HL-60 (cell line): ENCODE measurements at places on chromosomes 11 and 22.
A peak's percentile ranks its signal among the peaks of the same experiment; 100 is the strongest.

- peak; percentile 66 for DNase-seq
Observed at GRCh38 chr11:107988397-107989158, 20.1 kb upstream of the CUL5 start.

DNA sequence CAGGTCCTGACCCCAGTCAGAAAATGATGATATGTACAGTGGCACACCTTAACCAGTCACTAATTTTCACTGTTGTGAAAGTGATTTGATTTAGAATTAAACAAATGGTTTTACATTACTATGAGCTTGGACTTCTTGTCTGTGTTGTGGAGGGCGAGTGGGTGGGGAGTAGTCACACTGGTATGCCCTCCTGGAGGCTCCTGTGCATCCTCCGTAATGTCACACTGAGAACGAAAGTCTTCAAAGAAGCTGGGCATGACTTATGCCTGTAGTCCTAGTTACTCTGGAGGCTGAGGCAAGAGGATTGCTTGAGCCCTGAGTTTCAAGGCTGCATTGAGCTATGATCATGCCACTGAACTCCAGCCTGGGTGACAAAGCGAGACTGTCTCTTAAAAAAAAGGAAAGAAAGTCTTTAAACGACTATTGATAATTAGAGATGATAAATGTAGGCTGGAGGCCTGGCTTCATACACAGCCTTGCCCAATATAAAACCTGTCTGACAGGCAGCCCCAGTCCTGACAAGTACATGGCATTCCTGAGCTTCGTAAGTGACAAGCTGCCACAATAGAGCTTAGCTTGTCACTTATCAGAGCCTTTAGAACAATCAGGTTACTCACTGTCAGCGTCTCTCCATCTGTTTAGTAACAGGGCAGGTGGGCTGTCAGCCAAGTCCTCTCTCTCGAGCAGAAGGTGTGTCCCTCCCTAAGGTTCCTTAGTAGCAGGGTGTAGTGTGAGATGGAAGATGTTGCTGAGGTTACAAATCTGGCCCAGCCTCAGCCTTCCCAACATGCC lies 5.0 kb upstream of the LIMK2 start:
- DNase-seq: no peak

- no peak for DNase-seq
Observed at GRCh38 chr22:27531782-27532530, 269.6 kb downstream of the MN1 start.

DNA sequence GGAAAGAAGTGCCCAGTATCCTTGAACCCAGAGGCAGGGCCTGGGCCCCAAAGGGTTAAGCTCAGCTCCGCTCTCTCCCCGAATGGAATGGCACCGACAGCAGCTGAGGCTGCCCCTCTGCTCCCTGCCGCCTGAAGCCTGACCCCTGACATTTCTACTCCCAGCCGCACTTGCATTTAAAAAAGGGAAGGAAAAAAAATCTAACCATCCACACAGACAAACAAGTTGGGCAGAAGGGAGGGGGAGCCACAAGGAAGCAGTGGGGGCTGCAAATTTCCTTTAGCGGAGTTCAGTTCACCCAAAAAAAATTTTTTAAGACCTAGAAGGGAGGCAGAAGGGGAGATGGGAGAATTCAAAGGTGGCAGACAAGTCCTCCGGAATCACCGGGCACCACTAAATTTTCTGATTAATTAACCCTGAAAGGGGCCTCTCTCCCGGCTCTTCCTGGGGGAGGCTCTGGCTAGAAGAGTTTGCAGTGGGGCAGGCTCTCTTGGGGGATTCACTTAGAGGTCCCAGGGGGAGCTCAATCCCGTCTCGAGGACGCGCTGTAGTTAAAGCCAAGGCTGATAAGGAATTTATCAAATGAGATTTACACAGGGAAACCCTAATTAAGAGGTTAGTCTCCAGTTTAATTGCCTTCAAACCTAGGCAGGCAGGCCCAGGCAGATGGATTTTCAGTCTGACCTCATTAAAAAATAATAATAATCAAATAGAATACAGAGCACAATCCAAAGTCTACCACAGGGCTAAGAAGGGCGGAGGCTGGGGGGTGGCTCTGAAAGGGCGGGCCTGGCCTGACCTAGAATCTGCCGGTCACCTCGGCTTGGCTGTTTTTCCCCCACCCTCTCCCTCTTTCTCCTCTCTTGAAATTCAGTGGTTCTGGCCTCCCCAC lies 25.6 kb downstream of the MN1 start:
- no peak for DNase-seq

DNA sequence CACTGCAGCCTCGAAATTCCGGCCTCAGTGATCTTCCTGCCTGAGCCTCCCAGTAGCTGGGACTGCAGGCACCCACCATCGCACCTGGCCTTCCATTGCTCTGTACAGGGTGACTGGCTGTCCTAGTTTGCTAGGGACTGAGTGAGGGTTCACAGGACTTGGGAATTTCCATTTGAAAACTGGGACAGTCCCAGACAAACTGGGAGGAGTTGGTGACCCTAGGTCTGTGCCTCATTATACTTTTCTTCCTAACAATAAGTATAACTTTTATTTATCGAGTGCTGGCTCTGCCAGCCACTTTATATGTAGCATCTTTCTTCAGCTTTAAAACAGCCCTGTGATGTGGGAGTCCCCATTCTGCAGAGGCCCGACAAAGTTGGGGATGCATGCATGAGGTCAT lies 25.5 kb downstream of the TCP11L1 start:
- no peak for DNase-seq

DNA sequence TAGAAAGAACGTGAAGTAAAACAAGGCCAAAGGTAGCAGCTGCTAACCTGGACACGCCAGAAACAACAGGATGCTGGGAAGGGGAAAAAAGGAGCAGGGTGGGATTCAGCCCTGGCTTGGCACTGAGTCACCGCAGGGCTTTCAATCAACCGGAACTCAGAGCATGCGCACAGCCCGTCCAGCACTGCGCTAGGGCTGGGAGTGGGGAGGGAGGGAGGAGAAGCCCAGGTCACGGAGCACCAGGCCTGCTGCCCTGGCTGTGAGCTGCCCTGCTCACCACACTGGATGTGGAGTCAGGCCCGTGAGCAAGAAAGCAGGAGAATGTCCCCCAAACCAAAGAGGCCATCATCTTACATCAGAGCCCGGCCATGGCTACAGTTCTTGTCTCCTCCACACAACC lies 51.5 kb downstream of the APOL1 start:
- DNase-seq: no peak

DNA sequence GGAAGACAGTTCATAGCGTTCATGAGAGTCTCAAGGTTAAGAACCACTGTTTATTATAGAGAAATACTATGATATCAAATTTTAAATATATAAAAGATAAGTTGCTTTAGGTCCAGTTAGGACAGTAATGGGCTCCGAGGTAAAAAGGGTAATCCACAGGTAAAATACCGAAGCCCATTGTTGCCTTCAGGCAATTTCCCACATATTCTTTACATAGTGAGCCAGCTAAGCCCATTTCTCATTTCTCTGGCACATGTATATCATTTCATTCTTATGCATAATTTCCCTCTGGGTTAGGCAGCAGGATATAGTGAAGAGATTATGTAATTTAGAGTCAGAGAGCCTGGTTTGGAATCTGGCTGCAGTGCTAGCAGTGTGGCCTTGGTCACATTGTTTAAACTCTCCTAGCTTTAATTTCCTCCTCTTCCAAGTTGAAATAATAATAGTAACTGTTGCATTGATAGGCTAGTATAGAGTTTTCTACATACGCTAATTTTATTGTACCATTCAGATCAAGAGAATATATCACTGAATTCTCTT lies 7.6 kb upstream of the POU2AF1 start:
- no peak for DNase-seq

DNA sequence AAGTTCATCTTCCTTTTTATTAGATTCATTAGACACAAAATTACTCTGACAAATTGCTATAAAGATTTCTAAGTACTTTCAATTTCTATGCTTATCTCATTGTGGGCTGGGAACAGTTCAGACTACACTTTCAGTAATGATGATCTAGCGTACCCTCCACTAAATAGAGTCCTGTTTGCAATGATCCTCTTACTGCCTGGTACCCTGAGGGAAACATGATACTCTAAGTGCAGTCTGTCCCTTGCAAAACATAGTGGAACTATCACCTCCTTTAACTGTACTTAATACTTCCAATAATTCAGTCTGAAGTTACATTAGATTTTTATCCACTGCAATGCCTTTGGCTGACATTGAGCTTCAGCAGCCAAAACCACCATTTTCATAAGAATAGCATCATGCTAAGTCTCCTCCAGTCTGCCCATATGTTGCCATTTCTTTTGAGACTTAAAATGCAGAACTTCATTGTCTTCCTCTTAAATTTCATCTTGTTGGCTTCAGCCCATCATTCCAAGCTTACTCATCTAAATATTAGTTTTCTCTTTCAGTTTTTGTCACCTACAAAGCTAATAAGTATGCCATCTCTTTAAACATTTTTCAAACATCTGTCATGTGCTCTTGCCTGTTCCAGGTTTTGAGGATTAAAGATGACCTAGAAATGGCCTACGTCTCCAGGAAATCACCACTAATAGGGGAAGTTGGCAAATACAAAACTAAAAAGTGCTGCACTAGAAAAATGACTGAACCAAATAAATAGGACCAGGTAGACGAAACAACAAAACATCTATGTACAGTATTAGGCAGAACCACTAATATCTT lies 55.5 kb downstream of the PAK1 start:
- no peak for DNase-seq

- peak; percentile 42 for DNase-seq
Observed at GRCh38 chr22:30305906-30306626, 16.8 kb upstream of the CASTOR1 start.

GRCh38 chr11:65224930-65225278 lies 36.9 kb upstream of the POLA2 start:
- DNase-seq: no peak

DNA sequence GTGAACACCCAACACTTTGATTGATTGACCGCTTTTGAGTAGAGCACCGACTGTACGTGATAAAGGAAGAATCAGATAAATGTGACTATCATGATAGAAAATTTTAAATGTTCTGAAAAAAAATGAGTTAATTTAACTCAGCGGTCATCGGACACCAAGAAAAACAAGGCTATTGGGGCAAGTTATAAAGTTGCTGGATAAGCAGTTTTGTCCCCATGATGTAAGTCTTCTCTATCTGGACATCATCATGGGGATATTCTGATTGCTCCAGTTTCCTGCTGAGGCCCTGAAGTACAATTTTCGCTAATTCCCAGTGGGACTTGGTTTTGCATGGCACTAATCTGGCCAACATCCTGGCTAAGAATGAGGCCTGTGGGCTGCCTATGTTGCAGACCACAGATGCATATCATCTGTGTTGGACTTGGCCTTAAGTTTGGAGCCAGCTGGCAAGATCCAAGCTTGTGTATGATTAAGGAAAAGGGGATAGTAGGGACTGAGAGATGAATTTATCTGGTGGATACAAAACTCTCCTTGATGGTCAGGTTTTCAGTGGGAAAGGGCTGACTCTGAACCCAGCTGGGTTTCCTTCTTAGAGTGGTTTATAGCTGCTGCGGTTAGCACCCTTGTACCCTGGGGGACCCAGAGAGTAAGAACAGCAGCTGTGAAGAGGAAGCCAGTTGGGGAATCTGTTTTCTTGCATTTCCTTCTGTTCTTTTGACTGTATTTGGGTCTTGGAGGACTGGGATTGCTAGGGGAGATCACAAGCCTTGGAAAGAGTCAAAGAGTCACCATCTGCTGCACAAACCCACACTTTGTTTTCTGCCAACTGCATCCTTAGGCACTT lies 118.3 kb downstream of the SEZ6L start:
- DNase-seq: no peak

- DNase-seq: no peak
Observed at GRCh38 chr22:28937206-28938025, 54.0 kb downstream of the ZNRF3 start.

GRCh38 chr11:34501500-34501899 lies 12.1 kb downstream of the ELF5 start:
- peak; percentile 12 for DNase-seq

GRCh38 chr22:39833610-39834009 lies 60.0 kb downstream of the ENTHD1 start:
- DNase-seq: no peak

DNA sequence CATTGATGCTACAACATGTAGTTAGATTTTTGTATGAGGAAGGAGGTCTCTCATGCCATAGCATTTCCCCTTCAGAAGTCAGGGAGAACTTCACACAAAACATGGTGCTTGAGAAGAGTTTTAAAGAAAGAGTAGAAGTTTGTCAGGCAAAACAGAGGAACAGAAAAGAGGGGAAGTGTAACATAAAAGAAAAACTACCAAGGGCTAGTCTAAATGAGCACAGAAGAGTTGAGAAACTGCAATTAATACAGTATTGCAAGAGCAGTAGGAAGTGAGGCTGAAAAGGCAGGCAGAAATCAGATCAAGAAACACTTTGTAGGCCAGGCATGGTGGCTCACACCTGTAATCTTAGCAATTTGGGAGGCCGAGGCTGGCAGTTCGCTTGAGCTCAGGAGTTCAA lies 61.0 kb downstream of the FAM168A start:
- no peak for DNase-seq

- DNase-seq: peak; percentile 41
Observed at GRCh38 chr11:9861860-9862725, 198.2 kb downstream of the SWAP70 start.

GRCh38 chr11:11427542-11427941 lies 74.5 kb upstream of the CSNK2A3 start:
- no peak for DNase-seq

GRCh38 chr11:62974848-62975522 lies 9.8 kb downstream of the SLC22A6 start:
- peak; percentile 10 for DNase-seq

- DNase-seq: no peak
Observed at GRCh38 chr22:47122441-47123000, 360.1 kb downstream of the TBC1D22A start.

DNA sequence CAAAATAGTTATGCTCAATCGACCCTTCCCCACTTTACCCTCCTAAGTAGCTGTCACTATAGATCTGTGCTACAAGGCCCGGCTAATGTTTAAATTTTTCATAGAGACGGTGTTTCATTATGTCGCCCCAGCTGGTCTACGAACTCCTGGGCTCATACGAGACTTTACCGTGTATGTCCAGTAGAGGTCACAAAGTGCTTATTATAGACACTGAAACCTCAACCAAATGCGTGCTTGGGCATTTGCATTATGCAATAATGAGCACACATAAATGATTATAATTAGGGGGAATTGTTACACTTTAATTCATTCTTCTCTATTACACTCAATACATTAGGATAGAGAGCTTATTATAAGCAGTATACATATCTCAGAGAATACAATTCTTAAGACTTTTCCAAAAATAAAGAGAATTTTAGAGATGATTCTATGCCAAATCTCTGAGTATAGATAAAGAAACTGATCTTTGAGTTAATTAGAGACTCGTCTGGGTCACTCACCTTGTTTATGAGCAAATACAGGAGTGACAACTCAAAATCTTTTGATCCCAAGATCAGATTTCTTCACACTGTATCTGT lies 12.5 kb upstream of the MRPL16 start:
- peak; percentile 38 for DNase-seq
